Right renal pelvis (tissue), 4 donors: ENCODE measurements at places on chromosomes 7 and 10. TPM values are rescaled to one million over a fixed set of nuclear protein-coding genes. Genes with fewer than 3 reads are reported as not detected.
A peak's percentile ranks its signal among the peaks of the same experiment; 100 is the strongest.

DNA sequence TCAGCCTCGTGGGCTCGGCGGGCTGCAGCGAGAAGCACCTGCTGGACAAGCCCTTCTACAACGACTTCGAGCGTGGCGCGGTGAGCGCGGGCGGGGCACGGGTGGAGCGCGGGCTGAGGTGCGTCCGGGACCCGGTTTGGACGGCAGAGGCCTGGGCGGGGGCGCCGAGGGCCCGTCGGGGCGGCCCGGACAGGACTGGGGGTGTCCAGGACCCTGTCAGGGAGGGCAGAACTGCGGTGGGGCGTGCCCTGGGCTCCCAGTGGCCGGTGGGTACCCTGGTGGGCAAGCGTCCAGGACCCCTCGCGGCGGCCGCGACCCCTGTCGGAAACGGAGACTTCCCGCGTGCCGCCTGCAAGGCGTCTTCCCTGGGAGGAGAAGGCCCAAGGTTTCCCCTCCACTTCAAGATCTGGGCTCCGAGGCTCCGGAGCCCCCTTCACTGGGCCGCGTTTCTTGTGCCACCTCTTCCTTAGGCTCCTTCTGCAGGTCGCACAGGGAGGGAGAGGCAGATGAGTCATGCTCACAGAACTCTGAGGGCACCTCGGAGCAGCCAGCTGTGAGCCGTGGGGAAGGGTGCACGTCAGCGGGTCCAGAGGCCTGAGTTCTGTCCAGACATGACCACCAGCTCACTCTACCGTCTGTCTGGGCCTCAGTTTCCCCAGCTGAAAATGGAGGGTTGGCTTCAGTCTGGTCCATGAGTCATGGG lies 485 bp downstream of the ALOX5 start:
- DNase-seq = no peak

GRCh38 chr10:55410415-55410885 lies 609.4 kb upstream of the PCDH15 start:
- DNase-seq = no peak

GRCh38 chr7:26390016-26390415 lies 98.4 kb downstream of the SNX10 start:
- no peak for DNase-seq

- DNase-seq = peak; percentile 49
Measured at GRCh38 chr7:46352004-46352954, 431.2 kb upstream of the IGFBP3 start.

Gene ASB15
- polyA plus RNA-seq = 1.7 TPM

DNA sequence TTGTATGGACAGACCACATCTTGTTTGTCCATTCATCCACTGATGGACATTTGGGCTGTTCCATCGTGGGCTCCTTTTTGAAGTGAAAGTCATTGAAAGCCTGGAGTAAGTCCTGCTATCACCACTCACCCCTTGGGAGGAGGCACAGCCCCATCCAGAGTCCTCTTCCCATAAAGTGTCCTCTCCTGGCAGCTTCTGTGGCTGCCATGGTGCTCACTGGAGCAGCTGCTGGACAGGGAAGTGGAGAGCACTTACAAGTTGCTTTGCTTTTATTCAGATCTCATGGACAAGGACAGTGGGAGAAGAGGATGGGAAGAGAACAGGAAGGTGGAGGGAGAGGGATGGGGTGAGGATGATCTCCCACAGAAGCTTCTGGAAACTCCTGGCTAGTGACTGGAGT lies 18.5 kb upstream of the EIF5AL1 start:
- no peak for DNase-seq

DNA sequence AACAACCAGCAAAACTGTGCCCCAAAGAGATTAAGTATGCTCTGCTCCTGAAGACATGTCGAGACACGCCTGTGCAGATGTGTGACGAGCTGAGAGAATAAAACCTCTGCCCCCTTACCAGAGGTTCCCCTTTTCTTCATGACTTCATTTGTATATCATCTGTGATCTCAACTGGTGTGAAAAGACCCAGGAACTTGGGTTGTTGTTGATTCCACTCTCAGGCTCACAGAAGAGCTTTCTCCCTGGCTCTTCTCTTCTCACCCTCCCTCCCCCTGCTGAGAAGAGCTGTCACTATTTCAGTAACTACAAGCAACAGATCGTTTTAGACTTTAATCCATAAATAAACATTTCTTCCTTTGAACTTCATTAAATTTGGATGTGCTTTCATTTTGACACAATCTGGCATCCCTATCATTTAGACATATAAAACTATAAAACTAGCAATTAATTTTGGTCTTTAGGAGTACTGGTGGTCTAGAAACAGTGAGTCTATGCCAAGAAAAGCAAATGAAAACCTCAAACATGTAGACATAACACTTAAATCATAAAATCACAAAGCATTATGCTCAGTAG lies 179.3 kb upstream of the FZD8 start:
- DNase-seq = no peak

Gene OPN1SW
- polyA plus RNA-seq = 1.4 TPM

GRCh38 chr10:26331371-26331770 lies 106.8 kb upstream of the APBB1IP start:
- DNase-seq = no peak

GRCh38 chr7:121235201-121235600 lies 93.6 kb upstream of the WNT16 start:
- DNase-seq = no peak

Gene STEAP4
- polyA plus RNA-seq = 0.31 TPM

DNA sequence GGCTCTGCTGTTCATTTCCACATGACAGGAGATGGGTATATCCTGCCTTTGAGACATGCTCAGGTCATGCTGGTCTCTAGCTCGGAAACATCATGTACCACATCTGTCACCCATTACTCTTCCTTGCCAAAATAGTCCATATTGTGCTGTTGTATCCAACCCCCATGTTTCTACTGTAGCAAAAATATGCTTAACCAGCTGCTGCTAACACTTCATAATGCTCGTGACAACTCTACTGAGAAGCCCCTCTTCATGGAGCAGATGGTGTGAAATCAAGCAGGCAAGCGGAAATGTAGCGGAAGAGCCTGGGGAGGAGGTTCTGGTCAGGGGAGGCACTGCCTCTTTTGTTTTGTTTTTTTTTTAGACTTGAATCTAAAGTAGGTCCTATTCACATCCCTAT lies 82.9 kb downstream of the NPY start:
- no peak for DNase-seq

GRCh38 chr7:96418581-96418980 lies 96.7 kb upstream of the SLC25A13 start:
- no peak for DNase-seq

Gene SEM1
- 206 TPM for polyA plus RNA-seq

Gene LRGUK
- 1.6 TPM for polyA plus RNA-seq

Gene FLNC
- polyA plus RNA-seq = 13.0 TPM

Gene SAMD9
- polyA plus RNA-seq = 7.1 TPM

- DNase-seq = no peak
Measured at GRCh38 chr7:152677808-152678670, 2.1 kb upstream of the XRCC2 start.

Gene SYT15
- 10.3 TPM for polyA plus RNA-seq

Gene TBATA
- polyA plus RNA-seq = not detected

Gene CFAP58
- polyA plus RNA-seq = 0.49 TPM

DNA sequence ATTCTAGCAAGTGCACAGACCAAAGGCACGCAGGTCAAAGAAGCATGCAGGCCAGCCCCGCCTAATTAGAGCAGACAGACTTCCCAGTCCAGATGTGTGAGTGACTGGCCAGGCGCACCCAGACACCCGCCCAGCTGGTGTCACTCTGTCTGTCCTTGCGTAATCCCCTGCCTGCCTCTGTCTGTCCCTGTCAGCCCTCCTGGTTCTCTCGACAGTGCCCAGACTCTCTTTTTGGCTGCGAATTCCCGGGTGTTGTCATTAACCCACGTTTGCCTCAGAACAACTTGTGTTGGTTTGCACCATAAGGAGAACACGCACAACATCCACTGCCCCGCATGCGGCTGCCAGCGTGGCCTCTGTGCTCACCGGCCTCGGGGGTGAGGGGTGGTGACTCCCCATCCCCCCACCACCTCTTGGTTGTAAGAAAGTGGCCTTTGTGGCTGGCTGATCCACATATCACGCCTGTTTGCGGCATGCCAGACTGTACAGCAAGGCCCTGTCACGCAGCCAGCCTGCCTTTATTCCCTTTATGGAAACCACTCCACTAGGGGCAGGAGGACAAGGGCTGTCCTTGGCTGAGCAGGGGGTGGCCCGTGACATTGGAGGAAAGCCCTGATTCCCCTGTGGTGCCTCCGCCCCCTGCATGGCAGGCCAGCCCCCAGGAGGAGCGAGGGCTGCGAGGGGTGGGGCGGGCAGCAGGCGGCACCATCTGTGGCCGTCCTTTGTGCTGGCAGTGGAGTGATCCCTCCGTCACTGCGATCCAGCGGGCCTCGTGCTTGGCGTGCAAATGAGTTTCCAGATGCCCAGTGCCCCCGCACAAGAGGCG lies 72.8 kb upstream of the PPIF start:
- no peak for DNase-seq

Gene NKX1-2
- polyA plus RNA-seq = not detected

- DNase-seq = no peak
Measured at GRCh38 chr10:119243488-119243887, 36.1 kb downstream of the GRK5 start.

GRCh38 chr10:16384021-16384420 lies 52.8 kb upstream of the PTER start:
- no peak for DNase-seq

DNA sequence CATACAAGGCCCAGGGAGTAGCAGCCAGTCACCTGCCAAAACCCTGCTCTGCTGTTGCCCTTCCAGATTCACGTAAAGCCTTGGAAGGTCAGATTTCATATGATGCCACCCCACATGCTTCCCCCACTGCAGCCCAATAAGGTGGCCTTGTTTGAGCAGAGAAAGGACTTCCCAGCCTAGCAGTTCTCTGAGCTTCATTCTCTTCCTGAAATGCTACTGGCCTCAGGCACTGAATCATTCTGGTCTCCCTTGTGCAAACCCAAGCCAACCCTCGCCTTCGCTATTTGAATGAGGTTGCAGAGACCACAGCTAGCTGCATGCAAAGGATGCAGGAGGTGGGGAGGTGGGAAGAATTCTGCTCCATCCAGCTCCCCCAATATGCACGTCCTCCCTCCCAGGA lies 60.3 kb upstream of the PLXNA4 start:
- no peak for DNase-seq

DNA sequence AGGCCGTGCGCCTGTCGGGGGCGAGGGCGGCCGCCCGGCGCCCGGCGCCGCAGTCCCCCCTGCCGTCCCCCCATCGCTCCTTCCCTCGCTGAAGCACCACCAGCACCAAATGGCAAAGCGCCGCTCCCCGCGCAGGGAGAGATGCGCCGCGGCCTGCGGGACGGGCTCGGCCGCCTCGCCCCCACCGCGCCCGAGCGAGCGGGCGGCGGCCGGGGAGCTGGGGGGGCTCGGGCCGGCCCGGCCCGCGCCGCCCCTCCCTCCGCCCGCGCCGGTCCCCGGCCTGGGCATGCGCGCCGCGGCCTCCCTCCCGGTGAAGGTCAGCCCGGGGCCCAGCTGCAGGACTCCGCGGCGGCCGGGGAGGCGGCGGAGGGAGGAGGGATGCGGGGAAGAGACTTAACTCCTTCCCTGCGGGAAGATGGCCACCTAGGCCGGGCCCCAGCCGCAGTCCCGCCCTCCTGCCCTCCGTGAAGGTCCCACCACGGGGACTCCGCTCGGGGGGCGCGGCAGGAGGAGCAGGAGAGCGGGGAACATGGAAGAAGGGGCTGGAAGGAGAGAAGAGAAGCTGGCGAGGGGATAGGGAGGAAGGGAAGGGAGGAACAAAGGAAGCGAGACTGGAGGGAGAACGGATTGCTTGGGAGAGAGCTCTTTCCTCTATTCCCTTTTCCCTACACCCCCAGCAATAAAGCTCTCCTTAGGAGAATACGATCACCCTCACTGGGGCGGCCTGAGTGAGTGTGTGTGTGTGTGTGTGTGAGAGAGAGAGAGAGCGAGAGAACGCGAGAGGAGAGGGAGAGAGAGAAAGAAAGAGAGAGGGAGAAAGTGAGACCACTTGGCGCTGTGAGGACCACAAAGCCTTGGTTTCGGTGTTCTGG lies 3.4 kb upstream of the SMARCD3 start:
- DNase-seq = peak; percentile 55

DNA sequence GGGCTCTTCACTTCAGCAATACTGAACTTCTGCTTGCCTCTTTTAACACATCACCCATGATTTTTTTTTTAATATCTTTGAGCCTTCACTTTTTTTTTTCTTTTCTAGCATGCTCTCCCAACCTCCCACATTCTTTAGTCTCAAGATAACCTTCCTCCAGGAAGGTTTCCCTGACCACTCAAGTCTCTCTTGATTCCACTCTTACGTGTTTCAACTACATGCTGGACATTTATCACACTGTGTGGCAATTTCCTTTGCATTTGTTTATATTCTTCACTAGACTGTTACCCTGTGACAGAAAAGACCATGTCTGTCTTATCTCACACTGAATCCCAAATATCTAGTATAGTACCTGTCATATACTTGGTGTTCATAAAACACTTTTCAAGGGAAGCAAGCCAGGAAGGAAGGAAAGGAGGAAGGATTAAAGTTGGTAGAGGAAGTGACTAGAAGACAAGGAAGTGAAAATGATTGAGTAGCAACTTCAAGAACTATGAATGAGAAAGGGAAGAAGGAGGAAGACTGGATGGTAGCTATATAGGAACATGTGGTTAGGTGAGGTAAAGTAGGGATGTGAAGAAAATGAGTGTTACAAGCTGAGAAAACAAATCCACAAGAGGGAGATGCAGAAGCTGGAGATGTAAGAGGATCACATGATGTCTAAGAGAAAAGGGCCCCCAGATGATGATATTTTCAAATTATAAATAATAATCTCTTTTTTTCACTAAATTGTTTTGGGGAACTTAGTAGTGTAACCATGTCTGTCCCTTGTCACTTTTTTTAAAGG lies 40.4 kb downstream of the IFIT5 start:
- no peak for DNase-seq

DNA sequence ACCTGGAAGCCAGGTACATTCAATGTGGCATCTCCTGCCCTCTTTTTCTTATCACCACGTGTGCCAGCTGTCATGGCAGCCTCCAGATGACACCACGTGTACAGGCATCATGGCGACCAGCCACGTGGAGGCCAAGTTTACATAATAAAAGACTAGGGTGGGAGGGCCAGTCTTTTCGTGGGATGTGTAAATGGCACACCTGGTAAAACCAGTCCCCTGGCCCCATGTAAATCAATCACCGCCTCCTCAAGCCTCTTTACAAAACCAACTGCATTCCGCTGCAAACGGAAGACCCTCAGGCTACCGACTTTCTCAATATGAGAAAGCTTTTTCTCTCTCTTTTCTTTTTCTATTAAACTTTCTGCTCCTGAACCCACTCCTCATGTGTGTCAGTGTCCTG lies 65.1 kb upstream of the PHF14 start:
- no peak for DNase-seq

DNA sequence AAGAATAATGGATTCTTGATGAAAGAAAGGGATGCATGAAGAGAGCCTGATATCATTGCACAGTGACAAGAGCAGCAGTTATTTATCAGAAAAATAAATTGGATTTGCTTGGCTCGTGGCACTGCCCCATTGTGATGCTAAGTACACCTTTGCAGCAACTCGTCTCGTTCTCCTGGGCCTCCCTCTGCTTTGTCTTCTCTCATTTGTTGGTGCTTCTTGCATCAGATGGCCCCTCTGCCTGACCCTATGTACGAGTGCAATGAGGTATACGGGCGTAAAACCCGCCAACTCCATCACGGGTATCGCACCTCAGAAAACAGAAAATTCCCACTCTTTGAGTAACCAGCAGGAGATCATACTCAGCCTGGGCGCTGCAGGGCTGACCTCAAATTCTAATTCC lies 107.2 kb upstream of the C10orf90 start:
- DNase-seq = no peak

Gene CFAP46
- 9.9 TPM for polyA plus RNA-seq

Gene ADAM8
- polyA plus RNA-seq = 2.2 TPM
